ENCODE measurements at places on chromosomes 13 and 19.

GRCh38 chr13:109235901-109236300 lies 550.5 kb downstream of the IRS2 start:
- H3K27ac ChIP-seq = no peak overlapping the region
- no peaks in the 10 kb centered on the region for H3K27me3 ChIP-seq
- H3K36me3 ChIP-seq = no peaks in the 10 kb centered on the region
- no peak overlapping the region for H3K4me3 ChIP-seq
- H3K4me1 ChIP-seq = no peaks in the 10 kb centered on the region
- DNase-seq = no peak

DNA sequence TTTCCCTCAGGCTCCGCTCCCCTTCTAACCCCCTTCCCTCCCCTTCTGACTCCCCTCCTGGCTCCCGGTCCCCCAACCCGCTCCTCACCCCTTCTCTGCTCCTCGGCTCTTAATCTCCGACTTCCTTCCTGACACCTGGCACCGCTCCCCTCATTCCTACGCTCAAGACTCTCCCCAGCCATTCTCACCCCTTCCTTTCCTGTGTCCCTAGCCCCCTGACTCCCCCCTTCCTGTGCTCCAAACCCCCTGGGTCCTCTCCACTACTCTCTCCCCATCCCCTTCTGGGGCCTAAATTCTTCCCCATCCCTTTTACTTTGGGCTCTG lies 658 bp downstream of the CLPP start:
- DNase-seq = no peak
- H3K27ac ChIP-seq = peak overlapping the region; percentile 89
- no peaks in the 10 kb centered on the region for H3K27me3 ChIP-seq
- H3K4me3 ChIP-seq = peak overlapping the region; percentile 93
- H3K4me1 ChIP-seq = peaks cover 9% of the 10 kb centered on the region

DNA sequence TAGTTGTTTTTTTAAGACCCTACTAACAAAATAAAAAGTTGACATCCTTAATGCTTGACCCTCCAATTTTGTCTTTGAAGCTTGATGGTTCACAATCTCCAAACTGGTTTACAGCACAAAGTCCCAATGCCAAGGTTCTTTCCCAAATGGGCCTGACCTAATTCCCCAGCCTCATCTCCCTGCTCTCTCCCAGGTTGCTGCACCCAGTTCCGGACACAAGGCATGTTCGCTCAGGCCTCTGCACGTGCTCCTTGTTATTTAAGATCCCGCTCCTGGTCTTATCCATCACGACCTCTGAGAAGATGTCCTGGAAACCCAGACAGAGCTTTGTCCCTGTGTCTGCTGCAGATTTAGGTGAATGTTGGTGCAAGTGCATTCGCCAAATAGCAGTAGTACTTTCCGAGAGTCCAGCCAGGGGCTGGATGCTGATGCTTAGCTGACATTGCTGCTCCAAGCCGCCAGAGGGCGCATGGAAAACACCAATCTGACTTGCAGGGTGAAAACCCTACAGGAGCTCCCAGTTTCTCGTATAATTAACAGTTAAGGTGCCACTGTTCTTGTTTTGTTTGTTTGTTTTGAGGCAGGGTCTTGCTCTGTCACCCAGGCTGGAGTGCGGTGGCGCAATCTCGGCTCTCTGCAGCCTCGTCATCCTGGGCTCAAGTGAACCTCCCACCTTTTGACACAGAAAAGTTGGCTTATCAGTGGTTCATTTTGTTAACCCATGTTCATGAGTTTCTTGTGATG lies 18.5 kb downstream of the LYPD3 start:
- H3K27me3 ChIP-seq = no peaks in the 10 kb centered on the region
- no peak overlapping the region for H3K27ac ChIP-seq

DNA sequence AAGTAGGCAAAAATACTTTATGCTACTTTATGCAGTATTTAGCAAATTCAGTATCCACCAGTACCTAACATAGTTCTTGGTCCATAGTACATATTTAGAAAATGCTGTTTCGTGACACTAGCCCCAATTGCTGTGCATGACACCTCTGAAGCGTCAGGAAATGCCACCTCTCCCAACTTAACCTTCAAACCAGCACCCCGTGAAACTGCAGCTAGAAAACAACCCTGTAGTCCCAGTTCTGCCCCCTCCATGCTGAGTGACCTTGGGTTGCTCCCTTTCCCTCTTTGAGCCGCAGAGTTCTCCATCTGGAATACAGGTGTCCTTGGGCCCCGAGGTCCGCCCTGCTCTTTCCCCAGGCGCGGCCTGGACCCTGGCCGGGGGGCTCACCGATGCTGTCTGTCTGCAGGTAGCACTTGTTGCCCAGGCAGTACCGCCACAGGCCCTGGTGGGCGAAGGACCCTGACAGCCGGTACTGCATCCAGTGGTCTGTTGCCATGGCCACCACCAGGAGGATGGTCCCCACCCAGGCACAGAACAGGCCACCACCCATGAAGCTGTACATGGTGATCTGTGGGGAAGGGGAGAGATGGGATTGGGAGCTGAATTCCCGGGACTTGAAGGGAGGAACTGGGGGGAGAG lies 773 bp downstream of the LIM2 start:
- no peak for DNase-seq
- H3K4me3 ChIP-seq = no peak overlapping the region
- no peaks in the 10 kb centered on the region for H3K4me1 ChIP-seq
- no peaks in the 10 kb centered on the region for H3K36me3 ChIP-seq

GRCh38 chr13:98155475-98156109 lies 12.7 kb downstream of the FARP1 start:
- DNase-seq = peak; percentile 32
- H3K36me3 ChIP-seq = no peaks in the 10 kb centered on the region
- H3K4me3 ChIP-seq = no peak overlapping the region
- H3K4me1 ChIP-seq = no peaks in the 10 kb centered on the region

- no peak overlapping the region for H3K27ac ChIP-seq
- no peak overlapping the region for H3K4me3 ChIP-seq
- no peaks in the 10 kb centered on the region for H3K4me1 ChIP-seq
- DNase-seq = no peak
- H3K36me3 ChIP-seq = no peaks in the 10 kb centered on the region
- no peaks in the 10 kb centered on the region for H3K27me3 ChIP-seq
These were observed 54.6 kb downstream of the NAA16 start for GRCh38 chr13:41365631-41366030.

GRCh38 chr19:17790059-17790780 lies 4.7 kb upstream of the B3GNT3 start:
- H3K36me3 ChIP-seq = no peaks in the 10 kb centered on the region
- no peak for DNase-seq
- peaks cover 11% of the 10 kb centered on the region for H3K4me1 ChIP-seq
- no peaks in the 10 kb centered on the region for H3K27me3 ChIP-seq

DNA sequence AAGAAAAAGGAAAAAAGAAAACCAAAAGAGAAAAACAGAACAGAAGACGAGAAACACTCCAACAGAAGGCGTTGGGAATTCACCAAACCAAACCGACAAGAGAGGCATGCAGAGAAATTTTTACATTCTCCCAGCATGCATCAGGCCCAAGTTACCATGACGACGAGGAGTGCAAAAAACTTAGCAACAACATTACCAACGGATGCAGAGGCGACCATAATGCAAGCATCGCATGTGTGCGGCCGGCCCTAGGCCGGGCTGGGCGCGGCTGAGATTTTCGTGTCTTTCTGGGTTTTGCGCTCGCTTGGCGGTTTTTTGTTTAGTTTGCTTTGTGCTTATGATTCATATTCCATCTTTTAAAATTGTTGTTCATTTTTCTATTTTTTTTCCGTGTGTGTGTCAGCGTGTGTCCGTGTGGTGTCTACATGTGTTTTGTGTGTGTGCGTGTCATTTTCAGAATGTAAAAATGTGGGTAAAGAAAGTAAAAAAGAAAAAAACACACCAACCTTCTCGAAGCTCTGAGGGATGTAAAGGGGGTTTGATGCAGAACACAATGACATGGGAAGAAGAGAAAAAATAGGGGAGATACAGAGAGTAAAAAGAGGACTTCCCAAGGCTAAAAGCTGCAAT lies 84.9 kb downstream of the PTPRS start:
- no peaks in the 10 kb centered on the region for H3K27me3 ChIP-seq
- H3K4me3 ChIP-seq = no peak overlapping the region
- DNase-seq = no peak
- H3K4me1 ChIP-seq = no peaks in the 10 kb centered on the region
- no peak overlapping the region for H3K27ac ChIP-seq

GRCh38 chr13:42781352-42781751 lies at the start of gene FAM216B:
FAM216B (plus strand) TSS chr13:42781584; CDS start chr13:42784068, 2,484 bp downstream.
- H3K27me3 ChIP-seq = no peaks in the 10 kb centered on the region
- H3K4me1 ChIP-seq = no peaks in the 10 kb centered on the region
- H3K4me3 ChIP-seq = no peak within 1 kb of the TSS
- H3K27ac ChIP-seq = no peak within 1 kb of the TSS
- DNase-seq = no peak

DNA sequence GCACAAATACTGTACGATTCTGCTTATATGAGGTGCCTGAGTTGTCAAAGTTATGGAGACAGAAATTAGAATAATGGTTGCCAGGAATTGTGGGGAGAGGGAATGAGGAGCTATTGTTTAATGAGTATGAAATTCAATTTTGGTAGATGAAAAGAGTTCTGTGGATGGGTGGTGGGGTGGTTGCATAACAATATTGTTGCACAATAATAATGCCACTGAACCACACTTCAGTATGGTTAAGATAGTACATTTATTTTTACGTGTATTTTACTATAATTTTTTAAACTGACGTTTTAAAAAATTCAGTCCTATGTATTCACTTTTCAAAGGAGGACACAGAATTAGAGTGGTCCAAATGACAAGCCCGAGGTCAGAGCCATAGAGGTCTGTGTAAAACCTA lies 1.8 kb upstream of the OXGR1 start:
- peaks cover 7% of the 10 kb centered on the region for H3K4me1 ChIP-seq
- no peak overlapping the region for H3K4me3 ChIP-seq
- no peaks in the 10 kb centered on the region for H3K36me3 ChIP-seq
- DNase-seq = no peak
- H3K27ac ChIP-seq = no peak overlapping the region

DNA sequence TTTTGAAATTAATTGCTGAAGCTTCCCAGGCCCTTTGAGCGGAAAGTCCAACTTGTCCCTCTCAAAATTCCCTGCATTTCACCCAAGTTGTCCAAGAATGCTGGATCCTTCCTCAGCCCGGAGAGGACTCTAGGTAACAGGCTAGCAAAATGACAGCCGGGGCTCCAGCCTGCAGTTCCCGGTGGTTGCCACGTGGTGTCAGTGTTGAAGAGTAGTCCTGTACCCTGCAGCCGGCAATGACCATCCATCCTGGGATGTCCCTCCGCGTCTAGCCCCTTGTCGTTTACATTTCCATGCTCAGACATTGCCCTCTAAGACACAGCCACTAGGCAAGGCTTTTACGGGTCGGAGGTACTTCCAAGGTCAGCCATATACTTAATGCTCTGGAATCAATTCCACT lies 31.4 kb upstream of the MTIF3 start:
- no peak overlapping the region for H3K27ac ChIP-seq
- H3K4me3 ChIP-seq = no peak overlapping the region

DNA sequence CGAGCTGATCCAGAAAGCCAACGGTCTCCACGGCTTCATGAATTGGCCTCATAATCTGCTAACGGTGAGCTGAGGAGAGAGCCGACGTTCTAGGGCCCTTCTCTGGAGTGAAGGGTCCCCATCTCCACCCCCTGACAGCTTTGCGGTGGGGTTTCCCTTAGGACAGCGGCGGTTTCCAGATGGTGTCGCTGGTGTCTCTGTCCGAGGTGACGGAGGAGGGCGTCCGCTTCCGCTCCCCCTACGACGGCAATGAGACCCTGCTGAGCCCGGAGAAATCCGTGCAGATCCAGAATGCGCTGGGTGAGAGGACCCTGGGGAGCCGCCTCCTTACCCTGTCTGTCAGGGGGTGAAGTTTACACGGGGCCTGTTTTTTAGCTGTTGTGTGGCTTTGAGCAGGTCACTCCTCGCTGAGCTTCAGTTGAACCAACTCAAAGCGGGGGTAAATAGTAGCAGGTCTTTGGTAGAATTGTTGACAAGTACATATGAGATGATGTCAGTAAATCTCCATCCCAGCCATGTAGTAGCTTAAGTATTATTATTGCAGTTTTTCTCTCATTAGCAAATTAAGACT lies 801 bp downstream of the QTRT1 start:
- H3K4me3 ChIP-seq = peak overlapping the region; percentile 86
- no peaks in the 10 kb centered on the region for H3K36me3 ChIP-seq
- H3K27me3 ChIP-seq = no peaks in the 10 kb centered on the region
- H3K27ac ChIP-seq = no peak overlapping the region

DNA sequence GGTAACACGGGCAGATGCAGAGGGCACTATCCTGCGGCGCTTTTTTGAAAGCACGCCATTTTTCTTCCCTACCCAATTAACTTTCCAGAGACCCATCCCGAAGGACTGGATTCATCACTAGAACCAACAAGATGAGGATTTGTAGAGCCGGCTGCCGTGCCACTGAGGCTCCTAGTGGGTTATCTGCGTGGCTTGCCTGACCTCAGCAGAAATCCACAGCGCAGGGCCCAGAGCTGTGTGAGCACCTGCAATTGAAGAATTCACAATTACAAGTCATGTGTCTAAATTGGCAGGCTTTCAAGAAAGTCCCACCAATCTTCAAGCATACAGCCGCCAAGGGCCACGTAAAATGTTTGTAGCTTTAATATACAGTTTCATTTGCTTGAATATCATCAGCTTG lies 75.5 kb downstream of the ALOX5AP start:
- H3K36me3 ChIP-seq = no peaks in the 10 kb centered on the region
- H3K4me1 ChIP-seq = peaks cover 14% of the 10 kb centered on the region

DNA sequence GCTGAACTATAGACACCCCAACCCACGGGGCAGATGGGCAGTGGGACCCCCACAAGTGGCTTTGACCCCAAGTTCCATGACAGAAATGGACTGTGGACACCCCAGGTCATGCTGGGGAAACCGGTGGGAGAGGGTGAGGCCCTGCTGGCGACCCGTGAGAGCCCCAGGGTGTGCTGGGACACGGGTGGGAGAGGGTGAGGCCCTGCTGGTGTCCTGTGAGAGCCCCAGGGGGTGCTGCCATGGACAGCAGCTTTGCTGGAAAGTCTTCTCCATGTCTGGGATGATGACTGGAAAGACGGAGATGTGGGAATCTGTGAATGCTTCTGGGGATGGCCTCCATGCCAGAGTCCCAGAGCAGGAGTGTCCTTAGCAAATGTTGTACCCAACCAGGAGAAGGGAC lies 148.4 kb downstream of the URI1 start:
- H3K4me3 ChIP-seq = no peak overlapping the region
- H3K36me3 ChIP-seq = no peaks in the 10 kb centered on the region
- no peak for DNase-seq

DNA sequence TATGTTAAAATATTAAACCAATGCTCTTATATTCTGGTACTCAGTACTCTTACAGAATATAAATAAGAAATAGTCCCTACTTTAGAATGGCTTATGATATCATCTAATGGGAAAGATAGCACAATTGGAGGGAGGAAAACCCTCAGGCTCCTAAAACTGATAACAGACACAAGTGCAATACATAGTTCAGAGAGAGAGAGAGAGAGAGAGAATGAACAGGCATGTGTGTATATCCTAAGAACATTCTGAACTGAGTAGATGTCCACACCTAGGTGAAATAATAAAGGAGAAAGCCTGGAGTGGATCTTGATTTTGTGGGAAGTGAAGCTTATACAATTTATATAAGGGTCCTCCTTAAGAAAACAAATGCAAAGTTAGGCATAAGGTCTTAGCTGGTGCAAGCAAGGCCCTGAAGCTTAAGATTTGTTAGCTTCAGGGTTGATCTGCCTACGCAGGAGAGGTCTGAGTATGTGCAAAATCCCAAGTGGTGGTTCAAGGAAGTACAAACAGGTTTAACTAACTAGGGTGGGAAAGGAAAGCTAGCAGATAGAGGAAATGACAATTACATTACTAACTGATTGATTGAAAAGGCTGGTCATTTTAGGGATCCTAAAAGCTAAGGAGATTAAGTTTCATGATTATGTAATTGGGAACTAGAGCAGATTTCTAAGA lies 53.3 kb downstream of the SOX21 start:
- no peaks in the 10 kb centered on the region for H3K27me3 ChIP-seq
- H3K36me3 ChIP-seq = no peaks in the 10 kb centered on the region
- no peak overlapping the region for H3K27ac ChIP-seq
- H3K4me3 ChIP-seq = no peak overlapping the region
